ENCODE measurements at places on chromosomes 3 and 15.
A peak's percentile ranks its signal among the peaks of the same experiment; 100 is the strongest.

DNA sequence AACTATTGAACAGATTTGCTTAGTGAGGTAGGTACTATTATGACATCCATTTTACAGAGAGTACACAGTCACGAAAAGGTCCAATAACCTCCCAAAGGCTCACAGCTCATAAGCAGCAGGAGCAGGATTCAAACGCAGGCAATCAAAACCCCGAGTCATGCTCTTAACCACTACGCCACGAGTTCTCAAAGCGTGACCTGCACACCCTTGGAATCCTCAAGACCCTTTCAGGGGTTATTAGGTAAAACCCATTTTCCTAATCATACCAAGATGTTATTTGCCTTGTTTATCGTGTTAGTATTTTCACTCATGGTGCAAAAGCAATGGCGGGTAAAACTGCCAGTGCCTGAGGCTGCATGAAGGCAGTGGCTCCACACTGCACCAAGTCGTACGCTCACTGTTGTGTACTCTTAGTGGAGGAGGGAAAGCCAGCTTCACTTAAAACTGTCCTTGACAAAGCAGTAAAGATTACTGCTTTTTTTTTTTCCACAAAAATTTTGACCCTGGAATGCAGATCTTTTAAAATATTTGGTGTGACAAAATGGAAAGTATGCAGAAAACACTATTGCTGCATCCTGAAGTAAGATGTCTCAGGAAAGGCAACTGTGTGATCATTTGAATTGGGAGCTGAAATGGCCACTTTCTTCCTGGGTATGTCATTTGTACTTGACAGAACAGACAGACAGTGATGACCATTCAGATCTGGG, 96.1 kb downstream of the IGF2BP2 start:
- no peak for DNase-seq

GRCh38 chr15:45539680-45540079, 17.1 kb upstream of the SLC30A4 start:
- no peak for DNase-seq

- peak; percentile 72 for DNase-seq
These were observed 16.2 kb upstream of the XIRP1 start for GRCh38 chr3:39208463-39209055.

GRCh38 chr3:113153499-113154107, 57.8 kb upstream of the BOC start:
- peak; percentile 20 for DNase-seq

DNA sequence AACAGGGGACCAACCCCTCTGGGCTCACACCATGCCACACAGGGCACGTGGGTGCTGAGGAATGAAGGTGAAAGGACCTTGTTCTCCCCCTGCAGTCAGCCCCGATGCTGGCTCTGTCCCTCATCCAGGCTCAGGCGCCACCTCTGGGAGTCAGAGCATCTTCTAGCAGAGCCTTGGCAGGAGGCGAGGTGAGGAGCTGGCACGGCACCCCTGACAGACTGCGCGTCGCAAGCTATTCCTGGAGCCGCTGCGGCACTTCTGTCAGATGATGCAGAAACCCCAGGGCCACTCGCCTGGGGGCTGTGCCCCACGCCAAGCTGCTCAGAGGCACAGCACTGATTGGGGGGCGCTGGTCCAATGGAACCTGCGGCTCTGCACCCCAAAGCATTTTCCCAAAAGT, 62.0 kb downstream of the MGLL start:
- no peak for DNase-seq

DNA sequence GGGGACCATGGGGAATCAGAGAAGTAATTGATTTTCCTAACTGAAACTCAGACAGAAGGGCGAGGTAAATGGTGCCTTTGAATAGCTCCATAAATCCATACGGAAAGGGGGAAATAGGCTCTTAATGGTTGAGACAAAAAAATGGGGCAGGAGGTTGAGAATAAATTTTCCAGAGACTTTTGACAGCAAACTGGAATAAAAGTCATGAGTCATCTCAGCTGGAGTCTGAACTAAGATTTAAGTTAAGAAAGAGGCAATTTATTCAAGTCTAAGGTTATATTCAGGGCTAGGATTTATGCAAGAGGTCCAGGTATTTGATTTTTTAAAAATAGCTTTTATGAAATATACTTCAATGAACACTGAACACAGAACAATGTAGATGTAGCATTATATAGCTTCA, 238.7 kb upstream of the RORA start:
- DNase-seq = no peak

DNA sequence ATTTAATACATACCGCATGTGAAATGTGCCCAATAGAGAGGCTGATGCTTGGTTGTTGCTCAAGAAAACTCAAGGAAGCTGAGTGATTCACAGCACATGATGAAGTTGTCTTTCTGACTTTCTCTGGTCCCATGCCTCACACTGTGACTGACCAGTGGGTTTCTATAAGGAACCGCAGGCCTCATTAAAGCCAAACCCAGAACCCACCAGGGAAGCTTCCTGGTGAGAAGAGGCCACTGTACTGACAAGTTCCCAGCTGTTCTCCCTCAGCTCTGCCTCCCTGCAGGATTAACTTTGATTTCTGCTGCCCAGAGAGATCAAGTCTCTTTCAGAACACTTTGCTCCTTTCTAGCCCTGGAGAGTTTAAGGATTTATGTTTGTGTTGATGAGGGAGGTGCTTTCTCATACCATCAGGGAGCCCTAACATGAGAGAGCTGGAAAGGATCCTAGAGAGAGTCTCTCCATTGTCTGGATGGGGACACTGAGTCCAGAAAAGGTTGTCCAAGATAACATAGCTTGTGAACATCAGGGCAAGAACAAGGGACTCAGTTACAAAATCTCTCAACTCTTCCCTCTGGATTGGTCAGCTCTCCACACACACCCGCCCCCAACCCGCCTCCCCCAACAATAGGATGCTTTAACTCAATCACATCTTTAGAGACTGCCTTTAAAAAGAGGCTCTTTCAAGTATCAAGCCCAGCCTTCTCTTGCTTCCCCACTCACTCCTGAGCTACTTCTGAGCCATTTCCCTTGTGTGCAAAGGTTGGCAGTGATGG, 303.2 kb upstream of the TLE3 start:
- no peak for DNase-seq

- no peak for DNase-seq
These were observed 7.8 kb downstream of the SETMAR start for GRCh38 chr3:4310971-4311370.

GRCh38 chr3:111858642-111859041, 423 bp upstream of the PHLDB2 start:
- no peak for DNase-seq

DNA sequence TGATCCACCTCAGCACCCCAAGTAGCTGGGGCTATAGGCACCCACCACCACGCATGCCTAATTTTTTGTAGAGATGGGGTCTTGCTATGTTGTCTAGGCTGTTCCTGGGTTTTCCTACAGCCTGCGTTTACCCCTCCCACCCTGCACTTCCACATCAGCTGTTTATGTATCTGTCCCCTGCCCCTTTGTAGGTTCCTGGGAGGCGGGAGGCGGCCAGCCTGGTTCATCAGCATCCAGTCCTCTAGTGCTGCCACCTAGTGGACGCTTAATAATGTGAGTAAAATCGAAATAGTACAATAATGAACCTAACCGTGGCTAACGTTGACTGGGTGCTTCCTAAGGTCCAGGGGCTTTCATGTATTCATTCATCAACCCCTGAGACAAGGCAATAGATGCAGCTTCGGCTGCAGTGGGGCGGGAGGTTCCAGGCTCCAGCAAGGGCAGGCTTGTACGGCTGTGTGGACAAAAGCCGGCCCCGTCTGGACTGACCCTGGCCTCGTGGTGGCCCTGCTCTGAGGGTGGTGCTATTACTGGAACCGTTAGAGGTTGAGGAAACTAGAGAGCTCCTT, 1.2 kb upstream of the LCTL start:
- DNase-seq = peak; percentile 91

GRCh38 chr3:182937293-182938051, 42.9 kb downstream of the DCUN1D1 start:
- DNase-seq = no peak

- no peak for DNase-seq
These were observed 138.1 kb downstream of the MAP2K5 start for GRCh38 chr15:67680641-67681040.

DNA sequence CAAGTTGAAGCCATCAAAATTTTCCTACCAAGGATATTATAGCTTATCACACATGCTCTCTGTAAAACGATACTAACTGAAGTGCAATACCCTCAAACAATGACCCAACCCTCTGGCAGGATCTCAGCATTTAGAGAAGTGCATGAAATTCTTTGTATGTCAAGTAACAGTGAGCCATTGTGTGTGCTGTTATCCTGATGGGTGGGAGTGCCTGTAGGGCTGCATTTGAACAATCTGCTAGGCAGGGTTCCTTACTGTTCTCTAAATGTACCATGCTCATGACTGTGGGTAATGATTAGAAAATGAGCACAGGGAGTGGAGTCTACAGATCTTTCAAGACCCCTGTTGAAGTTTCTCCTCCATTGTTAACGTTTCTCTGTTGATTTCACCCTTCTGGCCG, 398.1 kb downstream of the NSUN3 start:
- no peak for DNase-seq

- DNase-seq = no peak
These were observed 195.0 kb downstream of the RBMS3 start for GRCh38 chr3:29475854-29476253.

DNA sequence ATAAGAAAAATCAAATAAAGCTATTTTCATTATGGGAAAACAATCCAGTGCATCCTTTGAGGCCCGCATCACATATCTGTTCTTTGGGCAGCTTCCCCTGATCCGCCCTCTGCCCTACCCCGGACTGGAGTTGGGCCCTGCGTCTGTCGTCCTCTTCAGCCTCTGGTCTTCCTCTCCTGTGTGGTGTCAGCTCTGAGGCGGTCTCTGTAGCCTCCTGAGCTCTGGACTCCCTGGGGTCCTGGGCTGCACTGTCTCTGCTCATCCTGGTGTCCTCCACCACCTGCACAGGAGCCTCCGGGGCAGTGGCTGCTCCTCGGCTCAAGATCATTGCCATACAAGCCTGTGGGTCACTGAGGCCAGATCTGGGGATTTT, 7.4 kb upstream of the SNX22 start:
- no peak for DNase-seq

GRCh38 chr15:31554261-31554660, 227.6 kb downstream of the KLF13 start:
- no peak for DNase-seq

DNA sequence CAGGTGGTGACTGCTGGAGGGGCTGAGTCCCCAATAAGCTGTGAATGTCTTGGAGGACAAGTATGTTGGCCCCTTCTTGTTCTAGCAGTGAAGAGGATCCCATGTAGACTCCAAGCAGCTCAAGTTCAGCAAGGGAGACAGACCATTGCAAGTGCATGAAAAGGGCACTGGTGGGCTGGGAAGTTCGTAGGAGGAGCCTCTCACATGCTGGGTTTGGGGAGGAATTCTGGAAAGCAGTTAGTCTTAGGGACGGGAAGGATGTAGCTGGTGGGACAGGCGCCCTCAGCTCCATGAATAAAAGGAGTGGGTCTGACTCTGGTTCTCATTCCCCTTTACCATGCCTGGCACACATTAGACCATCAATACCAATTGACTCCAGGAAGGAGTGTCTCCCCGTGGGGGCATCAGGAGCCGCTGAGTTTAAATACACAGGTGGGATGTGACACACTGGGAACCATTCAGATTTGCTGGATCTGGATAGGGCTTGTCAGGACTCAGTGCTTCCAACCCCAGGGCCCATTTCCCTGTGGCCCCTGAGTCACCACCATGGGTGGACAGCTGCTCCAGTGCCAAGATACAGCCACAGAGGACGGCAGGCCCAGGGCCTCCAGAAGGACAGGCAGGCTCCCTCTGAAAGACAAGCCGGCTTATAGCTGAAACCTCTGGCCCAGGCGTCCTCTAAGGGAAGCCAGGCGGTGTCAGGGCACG, 552 bp upstream of the XYLB start:
- DNase-seq = no peak

DNA sequence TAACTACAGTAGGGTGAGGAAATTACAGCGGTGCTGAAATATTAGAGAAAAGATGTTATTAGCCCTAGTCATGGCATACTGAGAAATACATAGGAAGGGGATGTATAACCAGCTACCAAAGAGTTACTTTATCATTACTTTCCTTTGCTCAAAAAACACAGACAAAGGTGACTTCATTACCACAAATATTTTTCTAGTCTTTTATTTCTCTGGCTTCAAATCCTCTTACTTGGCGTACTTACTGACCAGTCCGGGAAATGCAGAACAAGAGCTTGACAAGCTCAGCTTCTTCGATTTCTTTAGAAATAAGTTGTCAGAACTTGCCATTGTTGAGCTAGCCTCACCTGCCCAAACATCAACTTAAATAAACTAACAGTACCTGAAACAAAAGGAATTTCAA, 142.1 kb upstream of the TMCO5A start:
- no peak for DNase-seq

- no peak for DNase-seq
These were observed 70.4 kb upstream of the SETMAR start for GRCh38 chr3:4232798-4233197.

DNA sequence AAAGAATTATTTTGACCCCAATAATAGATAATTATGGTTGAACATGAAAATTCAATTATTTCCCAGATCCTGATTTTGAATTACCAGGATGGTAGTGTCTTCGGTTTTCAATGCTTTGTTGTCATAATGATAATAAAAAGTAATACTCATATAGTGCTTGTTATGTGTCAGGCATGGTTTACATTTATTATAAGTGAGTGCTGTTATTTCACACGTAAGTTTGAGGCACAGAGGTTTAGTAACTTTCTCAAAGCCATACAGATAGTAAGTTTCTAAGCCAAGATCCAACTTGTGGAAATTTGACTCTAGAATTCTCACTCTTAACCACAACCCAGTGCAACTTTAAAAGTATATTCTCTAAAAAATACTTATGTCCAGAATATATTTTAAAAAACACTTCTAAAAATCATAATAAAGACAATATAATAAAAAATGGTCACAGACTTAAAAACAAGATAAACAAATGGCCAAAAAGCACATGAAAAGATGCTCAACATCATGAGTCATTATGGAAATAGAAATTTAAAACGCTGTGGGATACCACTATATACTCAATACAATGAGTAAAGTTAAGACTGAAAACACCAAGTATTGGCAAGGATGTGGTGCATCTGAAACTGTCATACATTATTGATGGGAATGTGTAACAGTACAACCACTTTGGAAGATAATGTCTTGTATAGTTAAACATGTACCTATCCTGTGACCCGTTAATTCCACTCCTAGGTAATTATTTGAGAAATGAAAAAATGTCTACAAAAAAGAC, 45.2 kb downstream of the SPRED1 start:
- no peak for DNase-seq

DNA sequence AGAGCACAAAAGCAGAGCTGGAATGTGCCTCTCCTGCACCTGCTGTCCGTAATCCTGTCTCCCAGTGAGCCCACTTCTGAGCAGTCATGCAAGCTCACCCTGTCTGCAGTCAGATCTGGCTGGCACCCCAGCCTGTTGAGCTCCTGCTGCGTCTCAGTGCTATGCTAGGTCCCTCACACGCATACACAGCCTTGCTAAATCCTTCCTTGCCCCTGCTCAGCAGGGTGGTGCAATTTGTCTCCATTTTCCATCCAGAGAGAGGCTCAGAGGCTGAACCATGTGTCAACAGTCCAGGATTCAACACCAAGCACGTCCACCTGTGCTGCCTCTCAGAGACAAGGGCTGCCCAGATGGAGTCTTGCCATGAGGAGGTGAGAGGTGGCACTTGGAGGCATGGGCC, 11.0 kb downstream of the POMGNT2 start:
- no peak for DNase-seq

Data from RPMI8226 (cell line).